ENCODE measurements at places on chromosomes 3 and 15.

- DNase-seq: no peak
Measured at GRCh38 chr3:183312433-183312832, 59.4 kb downstream of the B3GNT5 start.

DNA sequence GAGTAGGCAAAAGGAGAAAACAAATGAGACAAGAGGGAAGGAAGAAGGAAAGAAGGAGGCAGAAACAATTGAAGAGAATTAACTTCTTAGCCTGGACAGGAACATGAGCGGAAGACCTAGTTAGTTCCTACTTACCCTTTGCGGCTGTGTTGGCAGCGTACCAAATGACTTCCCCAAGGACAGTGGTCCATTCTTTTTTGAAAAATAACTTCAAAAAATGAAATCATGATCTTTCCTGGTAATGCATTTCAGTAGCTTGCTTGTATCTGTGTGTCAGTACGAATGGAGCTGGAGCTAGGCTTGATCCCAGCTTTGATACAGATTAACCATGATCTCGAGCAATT, 41.5 kb upstream of the CFAP161 start:
- no peak for DNase-seq

DNA sequence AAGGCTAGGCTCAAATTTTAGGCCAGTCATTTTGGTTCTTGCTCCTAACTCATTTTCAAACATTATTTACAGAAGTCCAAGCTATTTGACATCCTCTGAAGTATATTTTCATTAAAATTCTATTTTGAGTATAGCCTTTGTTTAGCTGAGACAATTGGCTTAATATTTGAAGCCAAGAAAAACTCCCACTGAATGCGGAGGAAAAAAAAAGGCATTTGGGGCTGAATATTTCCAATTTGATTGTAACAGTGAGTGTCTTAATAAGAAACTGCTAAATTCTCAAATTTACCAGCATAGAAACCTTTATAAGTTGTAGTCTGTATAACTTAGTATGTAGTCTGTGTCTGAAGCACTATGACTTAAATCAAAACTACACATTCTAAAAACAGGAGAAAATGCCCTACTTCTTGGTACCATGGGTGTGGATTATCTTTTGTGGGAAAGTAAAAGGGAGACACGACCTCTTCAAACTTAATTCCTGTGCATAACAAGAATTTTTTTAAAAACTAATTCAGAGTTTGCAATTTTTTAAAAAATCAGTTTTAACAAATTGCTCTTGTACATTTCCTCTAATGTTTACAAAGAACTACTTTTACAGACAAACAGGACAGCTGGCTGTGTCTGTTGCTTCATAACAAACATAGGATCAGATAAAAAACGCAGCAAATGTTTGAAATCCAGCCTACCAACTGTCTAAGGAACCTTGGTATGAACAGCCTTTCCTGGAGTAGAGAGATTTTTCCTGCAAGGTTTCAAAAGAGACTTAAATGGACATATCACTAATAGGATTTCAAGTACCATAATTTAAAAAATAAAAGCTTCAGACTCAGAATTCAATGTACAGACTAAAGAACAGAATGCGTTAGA, 52.7 kb upstream of the LMOD3 start:
- no peak for DNase-seq

GRCh38 chr15:34708422-34708821, 46.4 kb downstream of the GJD2 start:
- DNase-seq: no peak

DNA sequence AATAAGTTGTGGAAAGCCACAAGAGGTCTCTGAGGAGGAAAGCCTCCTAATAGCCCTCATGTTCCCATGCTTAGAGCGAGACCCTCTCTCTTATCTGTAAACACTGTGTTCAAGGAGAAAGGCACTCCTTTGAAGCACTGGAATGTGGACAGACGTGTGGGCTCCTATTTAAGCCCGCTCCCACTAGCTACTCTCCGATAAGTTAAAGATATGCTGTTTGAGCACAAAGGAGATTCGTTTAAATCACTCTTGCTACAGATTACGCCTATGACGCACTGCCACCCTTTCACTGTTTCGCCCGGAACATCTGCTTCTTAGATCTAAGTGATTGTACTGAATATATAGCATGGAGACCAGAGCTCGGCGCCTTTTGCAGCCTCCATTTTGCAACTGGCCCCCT, 57.8 kb upstream of the FAM3D start:
- DNase-seq: no peak

DNA sequence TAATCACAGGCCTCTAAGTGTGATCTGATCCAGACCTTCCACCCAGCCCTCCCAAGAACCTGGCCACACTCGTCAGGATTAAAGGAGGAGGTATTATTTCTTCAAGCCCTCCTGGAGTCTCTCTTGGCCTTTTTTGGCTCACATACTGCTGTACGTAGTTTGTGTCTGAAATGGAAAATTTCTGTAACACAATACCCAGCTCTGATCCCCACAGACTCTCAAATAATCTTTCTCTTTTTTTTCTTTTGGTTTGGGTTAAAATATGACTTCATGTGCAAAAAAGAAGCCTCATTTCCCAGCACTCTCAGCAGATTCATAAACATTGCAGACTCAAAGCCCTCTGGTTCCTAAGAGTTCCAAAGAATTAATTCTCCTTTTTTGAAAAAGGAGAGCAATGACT, 96.5 kb upstream of the PHLDB2 start:
- no peak for DNase-seq

DNA sequence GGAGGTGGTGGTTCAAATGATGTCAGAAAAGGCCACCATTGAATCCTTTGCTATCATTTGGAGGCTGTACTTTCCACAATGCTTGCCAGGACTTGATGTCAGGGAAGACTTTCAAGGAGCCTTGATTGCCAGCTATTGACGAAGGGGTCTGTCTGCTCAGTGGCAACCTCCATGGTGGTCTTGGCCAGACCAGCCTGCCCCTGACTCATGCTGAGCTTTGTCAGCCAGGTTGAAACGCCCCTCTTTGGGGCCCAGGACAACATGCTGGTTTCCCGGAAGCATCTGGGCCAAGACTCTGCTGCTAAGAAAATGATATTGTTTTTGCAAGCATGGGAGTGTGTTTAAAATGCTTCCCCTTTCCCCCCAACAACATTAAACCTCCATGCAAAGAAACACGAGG, 26.7 kb downstream of the CGNL1 start:
- DNase-seq: no peak

- no peak for DNase-seq
Measured at GRCh38 chr3:116433552-116433951, 11.7 kb downstream of the LSAMP start.

DNA sequence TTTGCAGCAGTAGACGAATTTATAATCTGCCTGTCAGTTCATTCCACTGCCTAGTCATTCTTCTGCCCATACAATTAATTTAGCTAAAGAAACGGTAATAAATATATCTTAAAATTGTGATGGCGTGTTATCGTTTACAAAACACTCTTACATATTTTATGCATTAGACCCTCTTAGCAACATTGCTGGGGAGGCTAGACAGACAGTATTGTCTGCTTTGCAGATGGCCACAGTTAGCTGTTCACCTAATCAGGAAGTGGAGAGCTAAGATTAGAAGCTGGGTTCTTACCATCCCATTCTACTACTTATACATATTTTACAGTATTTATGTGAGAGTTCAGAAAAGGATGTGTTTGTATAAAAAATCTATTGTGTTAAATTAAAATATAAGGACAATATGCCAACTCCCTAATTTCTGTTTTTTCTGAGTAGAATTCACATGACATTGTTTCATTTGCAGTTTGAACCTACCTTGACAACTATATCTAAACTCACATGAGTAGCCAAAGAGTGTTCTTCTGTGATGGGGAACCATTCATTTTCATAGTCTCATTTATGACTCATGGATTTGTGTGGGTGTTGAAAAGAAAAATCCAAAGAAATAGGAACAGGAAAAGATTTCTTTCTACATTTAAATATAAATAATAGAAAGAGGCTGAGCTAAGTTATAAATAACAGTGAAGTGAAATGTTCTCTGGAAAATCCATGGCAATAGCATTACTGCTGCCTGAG, 41.7 kb upstream of the C3orf80 start:
- DNase-seq: no peak

GRCh38 chr3:181693280-181693679, 18.4 kb upstream of the SOX2 start:
- DNase-seq: no peak

- DNase-seq: no peak
Measured at GRCh38 chr3:155554777-155555451, 190.0 kb downstream of the PLCH1 start.

DNA sequence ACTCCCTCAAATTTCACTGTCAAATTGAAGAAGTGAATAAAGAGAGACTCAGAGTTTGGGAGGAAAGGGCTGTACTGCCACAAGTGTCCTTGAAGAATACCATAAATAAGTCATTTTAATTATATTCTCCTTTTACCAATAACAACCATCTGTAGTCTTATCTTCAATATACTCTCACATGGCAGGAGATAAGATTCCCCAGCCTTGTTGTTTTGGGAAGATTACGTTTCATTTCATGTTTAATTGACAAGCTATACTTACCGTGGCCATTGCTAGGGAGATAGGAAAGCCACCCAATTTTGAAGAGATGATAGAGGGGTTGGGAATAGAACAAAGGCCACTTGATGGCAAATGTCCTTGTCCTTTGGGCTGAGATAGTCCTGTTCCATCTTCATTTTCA, 2.3 kb downstream of the MINDY4B start:
- no peak for DNase-seq

DNA sequence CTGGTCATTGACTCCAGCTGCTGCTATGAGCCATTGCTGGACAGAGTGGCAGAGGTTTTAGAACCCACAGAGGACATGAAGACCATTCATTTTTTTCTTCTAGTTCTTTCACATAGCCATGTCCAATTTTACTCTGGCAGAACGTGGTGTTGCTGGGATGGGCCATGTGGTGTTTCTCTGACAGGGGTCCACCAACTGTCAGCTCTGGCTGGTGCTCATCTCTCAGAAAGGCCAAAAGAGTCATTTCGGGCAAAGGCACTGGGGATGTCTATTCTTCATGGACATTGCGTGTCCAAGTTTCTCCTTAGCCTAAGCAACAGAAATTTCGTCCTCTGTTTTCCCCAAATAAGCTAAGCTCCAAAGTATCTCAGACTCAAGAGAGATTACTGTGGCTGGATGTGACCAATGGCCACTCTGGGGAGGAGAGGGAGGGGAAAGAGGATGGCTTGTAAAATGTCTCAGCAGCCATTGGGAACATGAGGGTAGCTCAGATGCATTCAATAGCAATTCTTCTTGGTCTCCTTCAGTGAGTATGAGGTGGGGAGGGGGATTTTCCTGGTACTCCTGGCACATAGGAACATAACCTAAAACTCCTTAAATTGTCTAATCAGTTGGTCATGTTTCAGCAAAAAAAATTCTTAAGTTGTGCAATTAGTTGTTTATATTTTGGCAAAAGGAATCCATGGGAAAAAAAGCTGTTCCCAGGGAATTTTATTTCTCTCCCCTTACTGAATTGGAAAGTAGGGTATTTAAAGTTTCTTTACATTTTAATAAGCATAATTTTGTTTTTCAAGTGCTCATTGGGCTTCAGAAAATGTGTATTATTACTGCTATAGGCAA, 131.6 kb upstream of the MITF start:
- DNase-seq: no peak

DNA sequence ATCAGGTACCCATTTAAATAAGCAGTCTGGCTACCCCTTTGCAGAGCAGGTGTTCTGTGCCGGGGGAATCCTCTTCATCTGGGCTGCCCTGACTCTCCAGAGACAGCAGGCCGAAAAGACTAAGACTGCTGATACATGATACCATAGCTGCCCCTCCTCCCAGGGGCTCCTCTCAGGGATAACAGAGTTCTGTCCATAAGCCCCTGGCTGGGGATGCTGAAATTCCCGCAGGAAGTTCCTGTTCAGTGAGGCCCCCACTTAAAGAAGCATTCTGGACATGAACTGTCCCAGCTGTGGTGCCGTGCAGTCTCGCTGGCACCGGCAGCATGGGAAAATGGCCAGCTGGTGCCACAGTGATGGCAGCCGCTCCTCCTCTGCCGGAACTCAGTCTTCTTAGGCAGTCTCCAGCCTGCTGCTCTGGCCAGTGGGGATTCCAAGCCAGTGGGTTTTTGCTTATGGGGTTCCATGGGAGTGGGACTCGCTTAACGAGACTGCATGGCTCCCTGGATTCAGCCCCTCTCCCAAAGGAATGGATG, 1026.2 kb downstream of the NAALADL2 start:
- no peak for DNase-seq

- no peak for DNase-seq
Measured at GRCh38 chr3:120264963-120265362, 20.1 kb downstream of the GPR156 start.

- no peak for DNase-seq
Measured at GRCh38 chr3:37458162-37459120, 284.1 kb upstream of the LRRFIP2 start.

DNA sequence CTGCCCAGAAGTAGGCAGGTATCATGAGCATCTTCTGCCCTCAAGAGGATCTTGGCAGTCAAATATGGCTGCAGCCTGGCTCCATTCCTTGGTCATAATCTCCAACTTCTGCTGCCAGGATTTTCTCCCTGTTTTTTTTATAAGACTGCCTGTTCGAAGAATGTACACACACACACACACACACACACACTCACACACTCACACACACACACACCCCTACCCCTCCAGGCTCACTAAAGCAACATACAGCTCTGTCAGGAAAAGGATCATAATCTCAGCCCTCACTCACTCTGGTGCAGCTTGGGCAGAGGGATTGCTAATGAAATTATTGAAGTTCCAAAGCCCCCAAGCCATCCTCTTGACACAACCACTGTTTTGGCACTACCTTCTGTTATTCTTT, 129.2 kb upstream of the BFSP2 start:
- no peak for DNase-seq

- DNase-seq: no peak
Measured at GRCh38 chr3:59809016-59809415, 759.2 kb upstream of the CFAP20DC start.

DNA sequence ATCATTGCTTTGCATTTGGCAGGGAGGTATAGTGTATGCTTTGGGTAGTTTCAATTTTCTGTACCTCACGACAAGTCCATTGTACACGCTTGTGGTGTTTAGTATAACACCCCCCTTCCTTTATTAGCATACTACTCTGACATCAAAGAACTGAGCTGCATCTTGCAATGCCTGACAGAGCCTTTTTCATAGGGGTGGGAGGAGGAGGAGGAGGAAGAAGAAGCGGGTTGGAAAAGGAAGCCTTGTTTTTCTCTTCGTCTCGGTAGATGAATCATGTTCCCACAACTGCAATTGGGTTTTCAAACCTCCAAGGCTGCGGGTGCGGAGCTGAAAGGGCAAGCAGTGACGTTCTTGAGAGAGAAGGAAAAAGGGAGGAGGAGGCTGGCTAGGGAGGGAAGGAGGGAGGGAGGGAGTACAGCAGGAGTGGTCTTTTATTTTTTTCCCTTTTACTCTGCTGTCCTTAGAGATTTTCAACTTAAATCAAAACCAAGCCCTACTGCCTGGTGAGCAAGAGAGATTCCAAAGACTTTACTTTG, 175.7 kb downstream of the KLHL25 start:
- DNase-seq: no peak

DNA sequence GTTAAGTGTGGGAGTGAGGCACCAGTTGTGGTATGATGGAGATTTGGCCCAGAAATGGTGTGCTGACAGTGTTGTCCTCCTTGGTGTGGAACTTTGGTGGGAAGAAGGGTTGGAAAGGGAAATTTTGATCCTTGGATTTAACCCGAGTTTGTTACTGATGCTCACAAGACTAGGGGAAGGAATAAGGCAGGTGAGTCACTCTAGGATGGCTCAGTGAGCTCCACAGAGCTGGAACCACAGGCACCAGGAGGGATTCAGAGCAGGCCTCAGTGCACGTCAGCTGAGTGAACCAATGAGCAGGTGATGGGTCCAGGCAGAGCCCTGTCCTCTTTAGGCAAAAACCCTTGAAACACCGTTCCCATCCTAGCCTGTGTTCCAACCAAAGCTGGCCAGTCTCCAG, 11.4 kb downstream of the CHRD start:
- DNase-seq: no peak

GRCh38 chr15:22980189-22981050, at the start of gene CYFIP1:
Gene CYFIP1, minus strand, starts transcription at chr15:22980368. Its CDS starts 33,083 bp downstream, at chr15:22947285.
- DNase-seq: no peak
